ENCODE measurements at places on chromosomes 11 and 22.

GRCh38 chr11:34339149-34340064 lies 18.4 kb downstream of the ABTB2 start:
- peak; percentile 21 for DNase-seq
- H3K4me3 ChIP-seq = no peak overlapping the region
- no peaks in the 10 kb centered on the region for H3K27me3 ChIP-seq
- H3K4me1 ChIP-seq = no peaks in the 10 kb centered on the region

- no peaks in the 10 kb centered on the region for H3K4me1 ChIP-seq
- no peak overlapping the region for H3K27ac ChIP-seq
- DNase-seq = peak; percentile 81
- no peak overlapping the region for H3K4me3 ChIP-seq
- no peaks in the 10 kb centered on the region for H3K27me3 ChIP-seq
- no peaks in the 10 kb centered on the region for H3K36me3 ChIP-seq
These were observed 10.8 kb upstream of the OR51D1 start for GRCh38 chr11:4626207-4627099.

- no peak overlapping the region for H3K4me3 ChIP-seq
- H3K4me1 ChIP-seq = no peaks in the 10 kb centered on the region
- no peak overlapping the region for H3K27ac ChIP-seq
- peaks cover 2% of the 10 kb centered on the region for H3K36me3 ChIP-seq
These were observed 18.8 kb downstream of the SC5D start for GRCh38 chr11:121311373-121311772.

GRCh38 chr11:14905104-14906033 lies 13.3 kb upstream of the CYP2R1 start:
- H3K4me1 ChIP-seq = no peaks in the 10 kb centered on the region
- no peaks in the 10 kb centered on the region for H3K36me3 ChIP-seq
- no peaks in the 10 kb centered on the region for H3K27me3 ChIP-seq
- no peak overlapping the region for H3K27ac ChIP-seq
- H3K4me3 ChIP-seq = peak overlapping the region; percentile 38

DNA sequence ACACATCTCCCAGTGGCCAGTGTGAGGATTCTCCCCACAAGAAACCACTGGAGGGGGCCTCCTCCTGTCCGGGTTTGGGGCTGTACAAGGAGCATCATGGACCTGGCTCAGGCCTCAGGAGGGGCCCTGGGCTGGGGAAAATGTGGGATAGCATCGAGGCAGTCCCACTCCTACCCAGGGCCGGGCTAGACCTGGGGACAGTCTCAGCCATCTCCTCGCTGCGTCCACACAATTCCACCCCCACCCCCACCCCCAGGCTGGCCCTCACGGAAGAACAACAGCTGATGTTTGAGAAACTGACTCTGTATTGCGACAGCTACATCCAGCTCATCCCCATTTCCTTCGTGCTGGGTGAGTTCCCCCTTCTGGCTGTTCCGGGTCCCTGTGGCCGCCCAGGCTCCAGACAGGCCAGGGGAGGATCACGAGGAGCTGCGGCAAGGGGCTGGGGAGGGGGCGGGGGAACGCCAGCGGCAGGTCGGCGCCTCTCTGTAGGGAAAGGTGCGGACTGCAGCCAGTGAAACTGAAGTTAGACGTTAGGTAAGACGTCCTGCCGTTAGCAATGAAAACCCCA lies 4.8 kb downstream of the BEST1 start:
- DNase-seq = peak; percentile 89
- no peaks in the 10 kb centered on the region for H3K36me3 ChIP-seq
- no peaks in the 10 kb centered on the region for H3K4me1 ChIP-seq
- H3K27me3 ChIP-seq = no peaks in the 10 kb centered on the region

DNA sequence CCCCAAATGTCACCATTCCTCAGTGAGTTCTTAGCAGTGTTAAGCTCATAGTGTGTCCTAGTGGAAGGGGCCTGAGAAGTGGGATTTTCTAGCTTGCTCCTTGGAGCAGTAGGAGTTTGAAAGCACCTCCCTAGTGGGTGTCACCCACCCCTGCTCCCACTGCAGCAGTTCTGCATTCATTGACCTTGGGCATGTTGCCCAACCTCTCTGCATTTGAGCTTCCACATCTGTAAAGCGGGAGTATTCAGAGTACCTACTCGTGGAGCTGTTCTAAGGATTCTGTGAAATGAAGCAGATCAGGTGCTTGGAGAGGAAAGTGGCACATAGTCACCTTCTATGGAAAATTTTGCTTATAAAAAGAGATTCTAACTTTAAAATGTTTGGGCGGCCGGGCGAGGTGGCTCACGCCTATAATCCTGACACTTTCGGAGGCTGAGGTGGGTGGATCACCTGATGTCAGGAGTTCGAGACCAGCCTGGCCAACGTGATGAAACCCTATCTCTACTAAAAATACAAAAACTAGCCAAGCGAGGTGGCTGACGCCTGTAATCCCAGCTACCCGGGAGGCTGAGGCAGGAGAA lies 16.9 kb downstream of the LMO2 start:
- no peaks in the 10 kb centered on the region for H3K36me3 ChIP-seq
- DNase-seq = no peak
- H3K27ac ChIP-seq = no peak overlapping the region
- H3K27me3 ChIP-seq = peaks cover 2% of the 10 kb centered on the region

DNA sequence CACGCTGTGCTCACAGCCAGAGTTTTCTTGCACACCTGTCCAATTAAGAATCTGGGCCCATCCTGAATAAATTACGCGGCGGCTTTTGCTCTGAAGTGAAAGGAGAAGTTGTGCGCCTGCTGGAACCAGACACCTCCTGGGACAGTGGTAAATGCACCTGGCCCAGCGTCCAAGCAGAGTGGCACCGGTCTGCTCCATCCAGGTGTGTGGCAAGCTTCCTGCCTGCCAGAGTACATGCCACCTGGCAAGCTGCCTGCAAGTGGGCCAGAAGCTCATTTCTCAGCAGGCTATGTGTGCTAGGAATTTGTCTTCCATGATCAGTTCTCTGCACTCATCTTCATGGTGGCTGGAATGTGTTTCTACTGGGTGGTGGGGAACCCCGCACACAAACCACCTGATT lies 660.6 kb downstream of the ETS1 start:
- H3K4me1 ChIP-seq = no peaks in the 10 kb centered on the region
- H3K36me3 ChIP-seq = no peaks in the 10 kb centered on the region
- H3K4me3 ChIP-seq = no peak overlapping the region
- no peaks in the 10 kb centered on the region for H3K27me3 ChIP-seq
- DNase-seq = no peak

DNA sequence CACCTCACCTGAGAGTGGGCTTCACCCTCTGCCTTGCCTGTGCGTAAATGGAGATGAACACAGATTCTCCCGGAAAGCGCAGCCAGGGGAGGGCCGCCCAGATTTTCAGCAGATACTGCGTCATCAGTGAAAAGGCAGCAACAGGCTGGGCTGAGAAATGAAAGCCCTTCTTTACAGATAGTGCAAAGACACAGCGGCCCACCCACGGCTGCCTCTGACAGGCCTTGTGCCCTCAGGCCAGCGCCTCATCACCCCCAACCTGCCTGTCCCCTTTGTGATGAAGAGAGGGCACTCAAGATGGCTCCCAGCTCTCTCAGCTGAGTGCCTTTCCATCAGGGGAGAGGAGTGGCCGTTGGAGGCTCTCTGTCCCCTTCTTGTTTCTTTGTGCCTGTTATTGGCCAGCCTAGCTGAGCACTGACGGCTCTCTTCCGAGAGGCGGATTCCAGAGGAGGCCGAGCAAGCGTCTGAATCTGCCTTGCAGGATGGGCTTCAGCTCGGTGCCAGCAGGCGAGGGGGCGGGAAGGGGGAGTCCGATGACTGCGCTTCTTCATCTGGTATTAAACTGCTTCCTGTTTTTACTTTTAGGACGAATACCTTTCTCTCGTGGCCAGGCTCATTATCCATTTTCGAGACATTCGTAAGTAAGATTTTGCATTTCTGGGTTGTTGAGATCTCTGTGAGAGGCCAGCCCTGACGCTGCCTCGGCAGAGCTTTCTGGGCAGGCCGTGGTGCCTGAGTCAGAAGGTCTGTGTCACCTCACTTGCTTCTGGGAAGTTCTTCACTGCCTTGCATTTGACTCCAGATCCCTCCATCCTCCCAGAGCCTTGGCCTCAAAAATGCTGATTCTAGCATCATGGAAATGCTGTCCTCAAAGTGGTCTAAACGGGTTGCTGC lies 43.7 kb downstream of the MED15 start:
- no peaks in the 10 kb centered on the region for H3K4me1 ChIP-seq
- no peak for DNase-seq
- H3K27ac ChIP-seq = no peak overlapping the region
- no peak overlapping the region for H3K4me3 ChIP-seq
- no peaks in the 10 kb centered on the region for H3K27me3 ChIP-seq

GRCh38 chr11:133687781-133688180 lies 155.5 kb upstream of the OPCML start:
- H3K4me1 ChIP-seq = no peaks in the 10 kb centered on the region
- H3K36me3 ChIP-seq = no peaks in the 10 kb centered on the region
- no peak overlapping the region for H3K4me3 ChIP-seq
- no peak overlapping the region for H3K27ac ChIP-seq
- no peaks in the 10 kb centered on the region for H3K27me3 ChIP-seq

DNA sequence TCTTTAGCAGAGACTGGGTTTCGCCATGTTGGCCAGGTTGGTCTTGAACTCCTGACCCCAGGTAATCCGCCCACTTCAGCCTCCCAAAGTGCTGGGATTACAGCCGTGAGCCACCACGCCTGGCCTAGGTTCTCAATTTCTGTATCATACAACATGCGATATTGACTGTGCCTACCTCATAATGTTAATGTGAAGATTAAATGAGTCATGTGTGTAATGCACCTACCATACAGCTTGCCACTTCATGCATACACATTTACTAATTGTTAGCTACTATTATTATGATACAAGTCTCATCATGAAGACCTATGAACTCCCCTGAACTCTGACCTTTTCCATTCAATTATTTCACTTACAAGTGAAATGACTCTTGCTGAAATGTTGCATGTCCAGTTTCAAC lies 25.7 kb downstream of the AGBL2 start:
- H3K4me3 ChIP-seq = no peak overlapping the region
- H3K27me3 ChIP-seq = no peaks in the 10 kb centered on the region
- no peaks in the 10 kb centered on the region for H3K4me1 ChIP-seq
- no peak for DNase-seq
- H3K36me3 ChIP-seq = no peaks in the 10 kb centered on the region

GRCh38 chr22:44171561-44171960 lies 9.2 kb upstream of the PARVG start:
- no peak overlapping the region for H3K4me3 ChIP-seq
- no peak for DNase-seq
- no peaks in the 10 kb centered on the region for H3K4me1 ChIP-seq
- no peaks in the 10 kb centered on the region for H3K27me3 ChIP-seq
- no peak overlapping the region for H3K27ac ChIP-seq

GRCh38 chr11:94740083-94741021 lies 27.8 kb upstream of the AMOTL1 start:
- H3K27me3 ChIP-seq = no peaks in the 10 kb centered on the region
- H3K4me3 ChIP-seq = peak overlapping the region; percentile 66
- H3K27ac ChIP-seq = no peak overlapping the region
- H3K4me1 ChIP-seq = peaks cover 25% of the 10 kb centered on the region
- DNase-seq = peak; percentile 65

DNA sequence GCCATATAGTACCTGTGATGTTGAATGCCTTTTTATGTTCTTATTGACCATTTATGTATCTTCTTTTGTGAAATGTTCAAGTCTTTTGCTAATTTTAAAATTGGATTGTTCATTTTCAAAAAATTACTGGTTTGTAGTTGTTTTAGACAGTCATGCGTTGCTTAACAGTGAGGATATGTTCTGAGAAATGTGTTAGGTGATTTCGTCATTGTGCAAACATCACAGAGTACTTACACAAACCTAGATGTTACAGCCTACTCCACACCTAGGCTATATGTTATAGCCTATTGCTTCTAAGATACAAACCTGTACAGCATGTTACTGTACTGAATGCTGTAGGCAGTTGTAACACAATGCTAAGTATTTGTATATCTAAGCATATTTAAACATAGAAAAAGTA lies 32.5 kb downstream of the PDE3B start:
- DNase-seq = no peak
- H3K36me3 ChIP-seq = no peaks in the 10 kb centered on the region
- H3K4me3 ChIP-seq = no peak overlapping the region
- no peak overlapping the region for H3K27ac ChIP-seq
- no peaks in the 10 kb centered on the region for H3K27me3 ChIP-seq

GRCh38 chr11:88327061-88327460 lies 10.5 kb downstream of the CTSC start:
- no peak overlapping the region for H3K27ac ChIP-seq
- H3K27me3 ChIP-seq = no peaks in the 10 kb centered on the region
- no peak for DNase-seq
- H3K4me3 ChIP-seq = no peak overlapping the region
- no peaks in the 10 kb centered on the region for H3K36me3 ChIP-seq
- peaks cover 2% of the 10 kb centered on the region for H3K4me1 ChIP-seq

DNA sequence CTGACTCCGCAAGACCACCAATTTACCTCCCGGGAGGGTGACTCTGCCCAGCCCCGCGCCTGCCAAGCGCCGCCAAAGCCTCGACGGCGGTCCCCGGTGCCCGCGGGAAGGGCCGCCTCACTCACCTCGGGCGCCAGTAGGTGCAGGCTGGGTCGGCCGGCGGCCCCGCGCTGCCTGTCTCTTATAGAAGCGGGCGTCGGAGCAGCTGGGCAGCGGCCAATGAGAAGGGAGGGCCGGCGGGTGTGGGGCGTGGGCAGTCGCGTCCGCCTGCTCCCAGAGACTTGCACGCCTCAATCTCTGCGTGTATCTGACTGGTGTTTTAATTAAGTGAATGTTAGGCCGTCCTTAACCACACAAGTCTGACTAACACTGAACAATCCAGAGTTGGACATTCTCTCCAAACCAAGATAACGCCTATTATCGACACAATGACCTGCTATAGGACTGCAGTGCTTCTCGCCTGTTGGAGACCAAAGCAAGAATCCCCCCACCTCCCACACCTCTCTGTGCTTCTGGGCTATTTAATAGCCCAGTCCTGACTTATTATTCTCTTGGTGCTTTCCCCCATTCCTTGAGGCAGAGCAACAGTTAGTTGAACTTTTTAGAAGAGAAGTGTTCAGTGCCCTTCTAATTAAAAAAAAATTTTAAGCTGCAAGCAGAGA lies at the start of gene TPH1:
Gene TPH1 (minus strand): TSS at position 154 of the 662 bp plus-strand sequence. CDS start 5,507 bp downstream, outside the sequence.
- H3K27ac ChIP-seq = no peak within 1 kb of the TSS
- no peaks in the 10 kb centered on the region for H3K4me1 ChIP-seq
- peak; percentile 47 for DNase-seq
- H3K36me3 ChIP-seq = no peaks in the 10 kb centered on the region
- no peak within 1 kb of the TSS for H3K4me3 ChIP-seq

GRCh38 chr22:50086526-50086925 lies 1.3 kb upstream of the MLC1 start:
- H3K27ac ChIP-seq = no peak overlapping the region
- H3K36me3 ChIP-seq = no peaks in the 10 kb centered on the region
- H3K4me1 ChIP-seq = no peaks in the 10 kb centered on the region

GRCh38 chr11:24779791-24780190 lies 282.9 kb downstream of the LUZP2 start:
- no peak overlapping the region for H3K4me3 ChIP-seq
- no peak overlapping the region for H3K27ac ChIP-seq
- H3K36me3 ChIP-seq = no peaks in the 10 kb centered on the region
- peak; percentile 50 for DNase-seq
- H3K4me1 ChIP-seq = no peaks in the 10 kb centered on the region
